Cardiac ventricle fibroblast (primary cell): ENCODE measurements at places on chromosomes 3 and 15. TPM values are rescaled to one million over a fixed set of nuclear protein-coding genes. Genes with fewer than 3 reads are reported as not detected.

Gene INKA1
- total RNA-seq: 1.6 and 4.9 TPM in 2 replicates

Gene TMEM158
- 17.2 and 18.3 TPM in 2 replicates for total RNA-seq

Gene RUBCN
- total RNA-seq: 18.1 and 18.5 TPM in 2 replicates

Gene PSMD6
- 46.8 and 51.5 TPM in 2 replicates for total RNA-seq

Gene CCR8
- total RNA-seq: not detected in 2 replicates

Gene RARB
- total RNA-seq: 2.2 and 2.7 TPM in 2 replicates

Gene GATA2
- 4.6 and 5.1 TPM in 2 replicates for total RNA-seq

Gene STAB1
- total RNA-seq: 3.0 and 4.4 TPM in 2 replicates

Gene GOLGA8O
- 1.6 TPM in 1 of 2 replicates, not detected in the other for total RNA-seq

Gene VILL
- 7.2 and 12.9 TPM in 2 replicates for total RNA-seq

Gene CCNB2
- 2.9 and 6.1 TPM in 2 replicates for total RNA-seq

Gene KLHL6
- 0.06 TPM in 1 of 2 replicates, not detected in the other for total RNA-seq

Gene SELENOT
- total RNA-seq: 57.2 and 59.0 TPM in 2 replicates

Gene TJP1
- total RNA-seq: 27.7 and 28.8 TPM in 2 replicates

Gene ACOX2
- total RNA-seq: 21.7 and 24.2 TPM in 2 replicates

Gene SH2D7
- not detected in 2 replicates for total RNA-seq

Gene CGNL1
- total RNA-seq: 1.7 and 2.0 TPM in 2 replicates

Gene C3orf49
- total RNA-seq: not detected in 2 replicates

Gene CYP19A1
- 0.83 and 1.1 TPM in 2 replicates for total RNA-seq

Gene ESYT3
- 0.44 TPM in 1 of 2 replicates, not detected in the other for total RNA-seq

Gene FBXL22
- 0.59 TPM in 1 of 2 replicates, not detected in the other for total RNA-seq

Gene PP2D1
- not detected in 2 replicates for total RNA-seq

Gene TRPM1
- total RNA-seq: not detected in 2 replicates

Gene ITPKA
- total RNA-seq: 0.78 and 1.1 TPM in 2 replicates

Gene GPR62
- total RNA-seq: 0.12 TPM in 1 of 2 replicates, not detected in the other

Gene ZNF80
- not detected in 2 replicates for total RNA-seq

Gene AADACL2
- not detected in 2 replicates for total RNA-seq
